Fibroblast of skin of right biceps (primary cell): ENCODE measurements at places on chromosomes 16 and 17.

- peak; percentile 33 for DNase-seq
These were observed 4.0 kb downstream of the SLC35B1 start for GRCh38 chr17:49703557-49704277.

DNA sequence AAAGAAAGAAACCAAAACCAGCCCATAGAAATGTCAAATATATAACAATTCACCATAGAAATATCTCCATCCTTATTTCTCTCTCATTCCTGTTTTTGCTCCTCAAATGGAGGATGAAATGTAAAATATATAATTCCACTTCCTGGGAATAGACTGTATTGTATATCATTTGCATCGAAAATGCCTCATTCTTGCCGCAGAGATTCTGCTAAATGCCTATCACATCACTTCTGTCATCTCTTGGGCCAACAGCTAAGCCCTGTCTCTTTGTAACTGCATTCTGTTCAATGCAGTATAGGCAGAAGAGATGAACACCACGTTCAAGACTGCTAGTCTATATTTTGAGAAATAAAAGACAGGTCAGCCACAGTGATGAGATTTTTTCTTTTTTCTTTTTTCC lies 956.3 kb upstream of the SOX9 start:
- no peak for DNase-seq

DNA sequence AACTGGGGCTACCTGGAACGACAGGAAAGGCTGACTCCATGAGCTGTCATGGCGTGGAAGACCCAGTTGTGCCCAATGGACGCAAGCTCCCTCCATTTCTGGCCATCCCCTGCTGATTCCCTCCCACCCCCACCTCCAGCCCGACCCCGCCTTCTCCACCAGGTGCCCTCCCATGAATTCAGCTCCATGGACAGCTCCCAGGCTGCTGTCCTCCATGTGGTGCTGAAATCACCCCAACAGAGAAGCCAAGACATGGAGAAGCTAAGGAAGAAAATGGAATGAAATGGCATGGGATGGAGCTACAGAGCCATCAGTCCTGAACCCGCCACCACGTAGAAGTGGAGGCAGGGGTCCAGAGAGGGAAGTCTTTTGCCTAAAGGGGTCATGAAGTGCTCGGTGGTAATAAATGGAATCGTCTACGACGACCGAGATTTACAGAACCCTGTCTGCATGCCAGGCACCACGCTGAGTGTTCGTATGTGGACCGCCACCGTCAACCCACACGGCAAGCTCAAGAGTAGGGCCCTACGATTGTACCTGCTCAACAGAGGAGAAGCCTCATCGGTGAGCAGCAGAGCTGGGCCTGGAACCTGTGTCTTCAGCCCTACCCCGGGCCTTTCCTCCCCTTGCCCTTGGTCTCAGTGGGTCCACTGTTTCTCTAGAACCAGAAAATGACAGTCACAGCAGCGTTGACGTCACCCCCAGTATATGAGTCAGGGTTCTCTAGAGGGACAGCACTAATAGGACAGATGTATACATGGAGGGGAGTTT lies 9.3 kb upstream of the ZC3H18 start:
- DNase-seq: peak; percentile 33

- peak; percentile 59 for DNase-seq
These were observed 5.3 kb upstream of the EIF4A3 start for GRCh38 chr17:80152081-80152702.

DNA sequence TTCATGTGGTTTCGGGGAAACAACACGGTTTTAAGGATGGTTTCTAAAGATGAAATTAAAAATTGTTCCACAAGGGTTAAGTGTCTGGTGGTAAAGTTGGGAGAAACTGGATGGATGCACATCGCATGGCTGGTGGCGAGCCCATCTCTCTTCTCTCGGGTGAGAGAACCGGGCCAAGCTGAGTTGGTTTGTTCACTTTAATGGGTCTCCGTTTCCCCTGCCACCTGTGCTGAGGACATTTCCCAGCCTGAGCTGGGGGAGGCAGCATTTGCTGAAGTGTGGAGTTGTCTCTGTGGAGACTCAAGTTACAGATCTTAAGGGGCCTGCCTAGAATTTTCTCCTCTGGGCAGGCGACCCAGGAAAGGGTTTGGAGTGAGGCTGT lies 7.9 kb downstream of the FUS start:
- DNase-seq: no peak

- DNase-seq: no peak
These were observed 401.6 kb upstream of the CDH11 start for GRCh38 chr16:65523283-65523944.

DNA sequence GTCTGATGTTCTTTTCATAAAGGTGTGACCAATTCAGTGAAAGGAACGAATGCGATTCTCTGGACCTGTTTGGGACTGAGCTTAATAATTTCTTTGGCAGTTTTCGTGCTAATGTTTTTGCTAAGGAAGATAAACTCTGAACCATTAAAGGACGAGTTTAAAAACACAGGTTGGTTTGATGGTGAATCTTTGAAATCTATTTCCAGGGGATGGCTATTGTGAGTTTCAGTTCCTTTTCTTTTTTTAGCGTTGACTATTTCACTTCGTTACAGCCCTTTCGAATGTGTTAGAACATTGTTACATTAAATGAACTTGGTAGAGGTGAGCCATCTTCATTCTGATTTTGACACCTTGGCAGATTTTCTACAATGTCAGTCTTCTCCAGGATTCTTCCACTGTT lies 1.2 kb downstream of the TNFRSF17 start:
- no peak for DNase-seq

DNA sequence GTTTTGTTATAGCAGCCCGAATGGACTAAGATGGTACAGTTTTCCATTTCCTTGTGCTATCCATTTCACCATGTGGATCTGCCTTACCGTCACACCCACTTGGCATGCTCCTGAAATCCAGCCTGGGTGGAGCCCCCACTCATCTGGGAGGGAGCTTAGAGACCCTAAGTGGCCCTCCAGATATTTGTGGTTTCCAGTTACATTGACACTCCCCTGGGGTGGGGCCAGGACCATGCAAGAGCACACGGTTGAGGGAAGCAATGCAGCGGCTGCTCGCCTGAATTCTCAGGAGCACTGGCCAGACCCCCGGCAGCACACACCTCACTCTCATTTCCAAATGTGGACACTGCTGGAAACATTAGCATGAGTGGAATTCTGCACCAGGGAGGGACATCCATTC lies 231.1 kb downstream of the UTP18 start:
- DNase-seq: no peak

GRCh38 chr17:31688701-31689100 lies 170.3 kb downstream of the COPRS start:
- DNase-seq: peak; percentile 40

DNA sequence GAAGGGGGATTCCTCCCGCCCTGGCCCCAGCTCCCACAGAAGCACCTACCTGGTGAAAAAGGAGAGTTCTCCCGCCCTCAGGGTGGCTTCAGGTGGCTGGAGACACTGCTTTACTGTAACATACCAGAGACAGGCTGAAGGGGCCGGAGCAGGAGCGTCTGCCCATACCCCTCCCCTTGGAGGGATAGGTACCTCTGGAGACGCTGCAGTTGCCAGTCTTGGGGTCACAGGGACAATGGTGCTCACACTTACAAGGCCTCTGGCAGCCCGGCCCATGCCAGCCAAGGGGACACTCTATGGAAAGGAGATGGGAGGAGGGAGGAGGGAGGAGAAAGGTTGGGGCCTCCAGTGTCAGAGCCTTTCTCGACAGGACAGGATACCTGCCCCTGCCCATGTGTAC lies 6.6 kb downstream of the NAGPA start:
- DNase-seq: no peak

DNA sequence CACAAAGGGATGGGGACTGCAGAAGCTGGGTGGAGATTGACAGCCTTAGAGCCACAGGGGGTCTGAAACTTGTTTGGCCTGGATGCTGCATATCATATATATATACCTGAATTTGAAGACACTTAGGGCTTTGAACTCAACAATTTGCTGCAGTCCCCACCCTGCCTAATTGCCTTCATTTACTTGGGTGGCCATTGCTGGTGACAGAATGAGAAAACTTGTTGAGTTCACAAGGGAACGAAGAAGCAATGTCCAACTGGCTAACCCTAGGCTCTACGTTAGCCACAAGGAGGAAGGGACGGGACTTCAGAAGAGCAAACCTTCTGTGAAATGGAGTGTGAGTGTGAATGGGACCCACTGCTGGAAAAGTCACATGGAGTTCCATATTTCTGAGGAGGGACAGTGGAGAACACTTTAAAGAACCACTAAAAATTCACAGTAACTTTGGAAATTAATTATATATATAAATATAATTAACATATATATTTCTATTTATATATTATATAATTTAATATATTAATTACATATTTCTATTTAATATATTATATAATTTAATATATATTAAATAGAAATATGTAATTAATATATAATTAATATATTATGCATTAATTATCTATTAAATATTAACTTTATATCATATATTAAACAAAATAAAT lies 215.3 kb upstream of the SOX9 start:
- DNase-seq: no peak

DNA sequence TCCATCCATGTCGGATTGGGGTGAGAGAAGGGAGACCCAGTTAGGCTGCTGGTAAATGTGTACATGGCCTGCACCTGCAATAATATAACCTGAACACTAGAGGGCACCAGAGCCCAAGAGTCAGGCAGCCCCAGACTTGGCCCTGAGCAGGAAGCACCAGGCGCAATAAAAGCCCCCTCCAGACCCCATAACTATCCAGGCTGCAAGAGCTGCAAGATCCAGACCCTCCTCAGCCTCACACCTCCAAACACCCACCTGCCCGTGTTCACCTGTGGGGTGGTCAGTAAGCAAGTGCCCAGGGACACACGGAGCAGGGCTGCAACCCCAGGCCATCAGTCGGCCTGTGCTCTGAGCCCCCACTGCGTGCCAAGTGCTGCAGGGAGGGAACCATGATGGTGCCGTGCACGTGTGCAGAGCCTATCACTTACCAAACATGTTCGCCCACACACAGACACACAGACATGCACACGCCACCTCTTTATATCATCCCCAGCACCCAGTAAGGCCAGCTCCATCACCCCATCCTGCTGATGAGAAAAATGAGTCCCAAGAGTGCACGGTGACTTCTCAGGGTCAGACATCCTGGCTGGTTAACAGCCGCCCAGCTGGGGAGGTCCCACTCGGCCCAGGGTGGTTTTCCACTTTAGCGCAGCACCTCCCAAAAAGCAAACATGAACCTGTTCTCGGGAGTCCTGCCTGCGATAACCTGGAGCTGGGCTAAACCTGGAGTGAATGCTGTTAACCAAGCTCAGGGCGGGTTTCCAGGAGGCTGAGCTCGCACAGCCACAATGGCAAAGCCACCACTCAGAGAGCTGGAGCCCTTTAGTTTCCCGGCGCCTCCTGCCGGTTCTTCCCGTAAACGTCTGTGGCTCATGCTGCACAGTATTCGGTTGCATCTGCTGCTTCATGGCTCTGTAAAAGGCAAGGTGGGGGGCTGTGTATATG lies 439.8 kb downstream of the SOX9 start:
- peak; percentile 49 for DNase-seq

GRCh38 chr17:42784811-42785592 lies 4.6 kb downstream of the WNK4 start:
- DNase-seq: no peak

DNA sequence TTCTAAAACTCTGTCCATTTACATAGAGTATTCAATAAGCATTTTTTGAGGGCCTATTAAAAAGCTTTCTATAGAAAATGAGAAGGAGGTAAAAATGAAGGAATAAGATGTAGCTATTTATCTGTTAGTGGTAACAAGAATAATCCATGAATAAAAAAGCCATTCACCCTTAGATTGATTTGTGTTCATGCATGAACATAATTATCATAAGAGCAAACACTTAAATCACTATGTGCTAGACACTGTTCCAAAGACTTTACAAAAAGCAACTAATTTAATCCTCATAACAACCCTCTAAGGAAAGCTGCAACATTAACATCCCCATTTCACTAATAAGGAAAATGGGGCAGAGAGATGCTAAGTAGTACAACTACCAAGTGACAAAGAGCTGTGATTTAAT lies 6.6 kb downstream of the CCDC47 start:
- DNase-seq: no peak

- no peak for DNase-seq
These were observed 71.0 kb downstream of the CDYL2 start for GRCh38 chr16:80733407-80733806.

GRCh38 chr17:12536021-12536420 lies 129.7 kb upstream of the MYOCD start:
- no peak for DNase-seq

GRCh38 chr16:88763502-88764053 lies 21.4 kb downstream of the PIEZO1 start:
- DNase-seq: no peak

GRCh38 chr16:90078579-90078895 lies 1.4 kb upstream of the PRDM7 start:
- DNase-seq: no peak

- DNase-seq: peak; percentile 34
These were observed 111.7 kb upstream of the COX10 start for GRCh38 chr17:13957636-13958035.
